ENCODE measurements at places on chromosomes 4 and X. TPM values are rescaled to one million over a fixed set of nuclear protein-coding genes. Genes with fewer than 3 reads are reported as not detected.

Gene CCDC149
- total RNA-seq = 11.6 TPM

Gene TEX13C
- not detected for total RNA-seq

Gene ATP8A1
- total RNA-seq = 7.0 TPM

Gene AFM
- not detected for total RNA-seq

Gene PTPN13
- total RNA-seq = 68.5 TPM

Data from smooth muscle cell of trachea (primary cell).